Tibial artery (tissue), 4 donors: ENCODE measurements at places on chromosomes 16 and 17.
A peak's percentile ranks its signal among the peaks of the same experiment; 100 is the strongest.

DNA sequence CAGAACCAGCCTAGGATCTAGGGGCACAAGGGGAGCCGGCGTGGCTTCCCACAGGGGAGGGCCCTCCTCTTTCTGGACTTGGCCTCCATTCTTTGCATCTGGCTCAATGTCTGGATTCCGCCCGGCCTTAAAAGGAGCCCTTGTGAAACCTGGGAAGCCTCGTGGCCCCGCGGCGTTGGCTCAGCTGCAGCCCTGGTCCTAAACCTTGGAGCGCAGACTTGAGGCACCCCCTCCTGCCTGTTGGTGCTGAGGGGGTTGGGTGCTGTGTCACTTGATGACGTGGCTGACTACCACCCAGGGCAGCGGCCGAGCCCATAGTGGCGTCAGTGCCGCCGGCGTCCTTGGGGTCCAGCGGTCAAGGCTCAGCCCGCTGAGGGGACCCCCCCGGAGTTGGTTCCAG is 4.4 kb downstream of the TRAPPC2L start:
- DNase-seq = no peak

DNA sequence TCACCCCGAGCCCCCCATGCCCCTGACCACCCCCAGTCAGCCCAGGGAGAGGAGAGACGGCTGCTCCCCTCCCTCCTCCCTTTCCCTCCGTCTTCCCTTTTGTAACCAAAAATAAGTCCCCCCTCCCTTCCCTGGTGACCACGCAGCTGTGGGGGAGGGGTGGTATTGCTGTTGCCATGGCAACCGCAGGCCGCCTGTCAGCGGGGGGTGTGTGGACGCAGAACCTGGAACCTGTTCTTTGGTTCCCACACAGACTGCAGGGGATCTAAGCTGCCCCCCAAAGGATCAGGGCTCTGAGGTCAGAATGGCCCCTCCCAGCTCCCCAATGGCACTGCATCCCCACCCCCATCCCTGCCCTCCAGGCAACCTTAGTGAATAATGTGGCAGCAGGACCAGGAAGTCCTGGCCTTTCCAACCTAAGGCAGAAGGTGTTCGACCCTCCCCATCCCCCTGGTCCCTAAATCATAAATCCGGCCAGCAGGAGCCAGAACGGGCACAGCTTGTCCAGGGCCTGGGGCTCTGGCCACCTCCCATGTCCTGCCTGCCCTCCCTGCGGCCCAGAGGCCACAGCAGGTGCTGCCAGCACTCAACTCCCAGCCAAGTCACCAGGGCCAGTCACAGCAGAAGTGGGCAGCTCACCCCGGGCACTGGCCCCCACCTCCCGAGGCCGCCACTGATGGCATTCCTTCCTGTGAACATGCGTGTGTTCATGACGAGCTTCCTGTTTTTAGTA is 12.0 kb downstream of the CA4 start:
- DNase-seq = no peak

- no peak for DNase-seq
Measured at GRCh38 chr16:2284001-2284770, 16.3 kb upstream of the RNPS1 start.

- no peak for DNase-seq
Measured at GRCh38 chr17:57918017-57918895, 37.0 kb downstream of the CUEDC1 start.

GRCh38 chr16:29806641-29807425 is 504 bp downstream of the MAZ start:
- no peak for DNase-seq

DNA sequence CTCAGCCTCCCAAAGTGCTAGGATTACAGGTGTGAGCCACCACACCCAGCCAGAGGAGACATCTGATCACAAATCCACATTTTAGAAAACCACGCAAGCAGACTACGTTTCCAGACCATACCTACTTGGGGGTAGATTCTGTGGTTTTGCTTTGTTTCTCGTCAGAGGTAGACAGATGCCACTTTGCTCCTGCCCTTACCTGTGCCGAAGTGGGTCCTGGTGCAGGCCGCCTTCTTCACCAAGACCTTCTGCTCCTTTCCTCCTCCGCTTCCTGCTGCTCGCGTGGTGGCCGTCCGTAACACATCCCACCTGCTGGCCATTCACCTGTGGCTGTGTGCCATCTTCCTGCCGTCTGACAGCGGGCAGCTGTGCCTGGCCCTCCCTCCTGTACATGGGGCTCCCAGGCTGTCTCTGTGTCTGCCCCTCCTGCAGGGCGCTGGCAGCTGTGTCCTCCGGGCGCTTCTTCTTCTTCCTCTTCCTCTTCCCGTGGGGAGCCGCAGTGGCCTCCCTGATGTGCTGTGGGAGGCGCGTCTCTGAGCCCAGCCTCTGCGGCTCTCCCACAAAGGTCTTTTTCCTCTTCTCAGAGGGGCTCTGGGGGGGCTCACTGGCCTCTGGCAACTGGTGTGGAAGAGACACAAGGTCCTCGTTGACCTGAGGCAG is 21.2 kb upstream of the CYTH1 start:
- no peak for DNase-seq

DNA sequence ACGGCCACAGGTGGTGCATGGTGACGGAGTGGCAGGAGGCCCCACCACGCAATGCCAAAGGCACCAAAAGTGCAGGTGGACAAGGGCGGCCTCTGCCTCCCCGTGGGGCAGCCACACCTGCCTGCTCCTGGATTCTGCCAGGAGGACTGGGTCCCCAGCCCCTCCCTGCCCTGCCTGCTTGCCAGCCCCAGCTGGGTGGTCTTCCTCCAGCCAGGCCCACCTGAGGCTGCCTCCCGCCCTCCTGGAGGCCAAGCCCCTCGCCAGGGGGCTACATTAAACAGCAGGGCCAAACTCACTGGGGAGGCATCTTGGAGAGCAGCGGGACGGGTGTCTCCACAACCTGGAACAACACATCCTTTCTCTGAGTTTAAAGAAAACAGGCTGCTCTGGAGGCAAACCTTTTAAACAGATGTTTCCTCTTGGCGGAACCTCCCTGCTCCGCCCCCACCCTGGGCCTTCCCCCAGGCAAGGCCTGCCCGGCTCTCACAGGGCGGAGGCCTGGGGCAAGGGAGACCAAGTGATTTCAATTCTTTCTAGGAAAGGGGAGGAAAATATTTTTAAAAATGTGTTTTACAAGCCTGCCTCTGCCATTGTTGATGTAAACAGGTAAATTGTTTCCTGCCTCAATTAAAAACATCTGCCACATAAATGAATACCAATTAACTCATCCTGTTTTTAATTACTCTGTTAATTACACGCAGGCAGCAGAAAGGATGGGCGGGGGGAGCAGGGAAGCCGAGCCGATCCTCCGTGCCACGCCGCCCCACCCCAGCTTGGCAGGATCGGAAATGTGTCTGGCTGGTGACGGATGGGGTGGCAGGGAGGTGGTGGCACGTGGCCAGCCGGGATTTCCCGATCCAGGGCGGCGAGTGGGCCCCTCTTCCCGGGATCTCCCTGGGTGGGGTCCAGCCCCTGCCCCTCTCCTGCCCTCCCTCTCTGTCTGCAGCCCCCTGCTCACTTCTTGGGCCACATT is 54.4 kb upstream of the PABPN1L start:
- DNase-seq = peak; percentile 65

DNA sequence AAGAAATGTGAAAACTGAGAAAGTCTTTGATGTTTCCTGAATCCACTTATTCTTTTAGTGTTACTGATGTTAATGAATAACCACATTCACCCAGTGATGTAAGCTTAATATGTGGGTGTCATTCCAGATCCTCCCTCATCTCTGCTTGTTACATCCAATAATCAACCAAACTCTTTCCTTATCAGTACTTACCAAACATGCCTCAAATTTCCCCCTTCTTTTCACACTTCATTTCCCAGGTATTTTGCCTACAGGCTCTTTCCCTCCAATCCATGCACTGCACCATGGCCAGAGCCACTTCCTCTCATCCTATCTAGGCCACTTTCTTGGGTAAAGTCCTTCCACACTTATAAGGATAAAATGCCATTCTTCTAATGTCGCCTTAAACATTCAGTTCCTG is 451.5 kb downstream of the NPIPA7 start:
- DNase-seq = no peak

DNA sequence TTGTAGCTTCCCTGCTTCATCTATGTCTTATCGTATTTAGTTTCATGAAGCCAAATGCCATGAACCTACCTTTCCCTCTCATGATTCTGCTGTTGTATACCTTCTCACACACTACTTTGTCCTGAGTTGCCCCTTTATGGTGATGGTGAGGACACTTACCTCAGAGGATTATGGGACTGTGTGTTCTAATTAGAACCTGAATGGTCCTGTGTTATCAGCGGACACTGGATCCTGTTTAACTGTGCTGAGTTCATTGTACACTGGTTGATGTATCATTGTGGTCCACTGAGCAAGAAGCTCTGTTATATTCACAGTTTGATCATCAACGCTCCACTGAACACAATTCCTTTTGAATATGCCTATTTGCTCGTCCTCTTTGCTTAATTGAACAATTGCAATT is 343.0 kb downstream of the RBFOX1 start:
- no peak for DNase-seq

DNA sequence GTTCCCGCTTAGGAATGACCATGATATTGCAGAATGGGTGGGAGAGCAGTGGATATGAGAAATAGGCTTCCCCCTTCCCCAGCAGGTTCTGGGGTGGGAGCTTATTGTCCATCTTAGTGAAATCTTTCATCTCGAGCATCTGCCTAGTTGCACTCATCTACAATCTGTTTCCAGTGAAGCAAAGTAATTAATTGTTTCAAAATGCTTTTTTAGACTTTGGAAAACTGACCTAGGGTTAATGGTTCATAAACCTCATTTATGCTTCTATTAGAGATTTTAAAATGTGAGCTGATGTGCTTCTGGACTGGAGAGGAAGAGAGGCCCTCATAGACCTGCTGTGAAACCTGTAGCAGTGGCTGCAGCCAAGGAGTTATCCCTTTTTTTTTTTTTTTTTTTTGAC is 247.7 kb upstream of the XYLT1 start:
- DNase-seq = no peak

GRCh38 chr16:54375071-54375470 is 88.5 kb upstream of the IRX3 start:
- no peak for DNase-seq

DNA sequence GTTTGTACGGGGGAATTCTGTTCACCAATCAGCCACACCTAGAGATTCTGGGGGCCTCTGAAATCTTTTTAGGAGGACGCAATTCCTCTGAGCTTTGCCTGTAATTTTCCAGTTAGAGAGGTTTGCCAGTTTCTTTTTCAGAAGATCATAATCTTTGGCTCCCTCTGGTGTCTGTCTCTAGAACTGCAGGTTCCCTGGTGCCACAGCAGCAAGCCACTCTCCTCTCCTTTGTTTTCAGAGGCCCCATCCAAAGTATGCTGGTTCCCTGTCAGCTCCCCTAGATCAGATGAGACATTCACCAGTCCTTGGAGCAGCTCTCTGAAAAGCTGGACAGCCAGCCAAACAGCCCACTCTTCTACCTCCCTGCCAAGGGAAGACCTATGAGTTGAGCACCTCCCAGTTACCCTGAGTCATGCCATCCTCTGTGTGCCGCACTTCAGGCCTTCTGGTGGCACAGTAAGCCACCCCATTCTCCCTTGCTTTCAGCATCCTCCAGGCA is 36.1 kb downstream of the RNF112 start:
- DNase-seq = peak; percentile 76

DNA sequence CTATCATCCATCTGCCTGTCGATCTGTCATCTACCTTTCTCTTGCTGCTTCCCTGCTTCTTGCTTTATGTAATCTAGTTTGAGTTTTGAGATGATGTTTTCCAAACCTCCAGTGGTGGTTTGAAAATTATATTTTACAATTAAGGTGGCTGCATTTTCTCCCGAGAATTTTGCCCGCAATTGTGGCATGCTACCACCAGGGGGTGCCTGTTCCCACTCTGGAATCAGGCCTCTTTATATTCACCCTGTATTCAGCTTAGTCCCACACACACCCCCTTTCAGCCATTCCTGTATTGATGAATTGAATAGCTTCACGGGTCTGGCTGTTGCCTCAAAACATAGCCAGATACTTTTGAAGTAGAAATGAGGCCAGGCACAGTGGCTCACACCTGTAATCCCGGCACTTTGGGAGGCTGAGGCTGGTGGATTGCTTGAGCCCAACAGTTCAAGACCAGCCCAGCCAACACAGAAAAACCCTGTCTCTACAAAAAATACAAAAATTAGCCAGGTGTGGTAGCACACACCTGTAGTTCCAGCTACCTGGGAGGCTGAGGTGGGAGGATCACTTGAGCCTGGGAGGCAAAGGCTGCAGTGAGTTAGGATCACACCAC is 3.2 kb downstream of the PRSS22 start:
- DNase-seq = no peak

GRCh38 chr17:68566442-68566738 is 34.8 kb downstream of the FAM20A start:
- no peak for DNase-seq
